ENCODE measurements at places on chromosomes 7 and 10. TPM values are rescaled to one million over a fixed set of nuclear protein-coding genes. Genes with fewer than 3 reads are reported as not detected.

FOXL3 gene
- not detected for total RNA-seq

ABCA13 gene
- 0.01 TPM for total RNA-seq

CYP2W1 gene
- total RNA-seq: 0.03 TPM

NOC3L gene
- 29.7 TPM for total RNA-seq

HIF1AN gene
- total RNA-seq: 21.8 TPM

AGR3 gene
- not detected for total RNA-seq

PAX4 gene
- total RNA-seq: not detected

LFNG gene
- total RNA-seq: 12.7 TPM

TUBB8 gene
- total RNA-seq: 0.11 TPM

LRRD1 gene
- total RNA-seq: not detected

TRIM50 gene
- not detected for total RNA-seq

CDCA7L gene
- 17.8 TPM for total RNA-seq

WASHC2C gene
- total RNA-seq: 17.8 TPM

CDK14 gene
- 0.37 TPM for total RNA-seq

PLXDC2 gene
- total RNA-seq: 0.06 TPM

DKK1 gene
- total RNA-seq: 343 TPM

TUBAL3 gene
- 0.52 TPM for total RNA-seq

GJD4 gene
- not detected for total RNA-seq

TMEM130 gene
- 0.19 TPM for total RNA-seq

COMMD3 gene
- 47.8 TPM for total RNA-seq

GPAM gene
- total RNA-seq: 7.6 TPM

EIF5AL1 gene
- total RNA-seq: 2.3 TPM

URGCP gene
- 31.5 TPM for total RNA-seq

GOLGA7B gene
- 4.9 TPM for total RNA-seq

CREM gene
- total RNA-seq: 32.5 TPM

ZNF107 gene
- total RNA-seq: 2.3 TPM

ADAMTS14 gene
- 0.09 TPM for total RNA-seq

LARP4B gene
- total RNA-seq: 41.1 TPM

COPS6 gene
- 186 TPM for total RNA-seq

SFXN2 gene
- 4.4 TPM for total RNA-seq

UTF1 gene
- not detected for total RNA-seq

UNCX gene
- 0.07 TPM for total RNA-seq

GPR26 gene
- not detected for total RNA-seq

CHAT gene
- not detected for total RNA-seq
